ENCODE measurements at places on chromosomes 2 and 18.
A peak's percentile ranks its signal among the peaks of the same experiment; 100 is the strongest.

GRCh38 chr2:53422979-53423378, 344.6 kb upstream of the CHAC2 start:
- no peak for DNase-seq

DNA sequence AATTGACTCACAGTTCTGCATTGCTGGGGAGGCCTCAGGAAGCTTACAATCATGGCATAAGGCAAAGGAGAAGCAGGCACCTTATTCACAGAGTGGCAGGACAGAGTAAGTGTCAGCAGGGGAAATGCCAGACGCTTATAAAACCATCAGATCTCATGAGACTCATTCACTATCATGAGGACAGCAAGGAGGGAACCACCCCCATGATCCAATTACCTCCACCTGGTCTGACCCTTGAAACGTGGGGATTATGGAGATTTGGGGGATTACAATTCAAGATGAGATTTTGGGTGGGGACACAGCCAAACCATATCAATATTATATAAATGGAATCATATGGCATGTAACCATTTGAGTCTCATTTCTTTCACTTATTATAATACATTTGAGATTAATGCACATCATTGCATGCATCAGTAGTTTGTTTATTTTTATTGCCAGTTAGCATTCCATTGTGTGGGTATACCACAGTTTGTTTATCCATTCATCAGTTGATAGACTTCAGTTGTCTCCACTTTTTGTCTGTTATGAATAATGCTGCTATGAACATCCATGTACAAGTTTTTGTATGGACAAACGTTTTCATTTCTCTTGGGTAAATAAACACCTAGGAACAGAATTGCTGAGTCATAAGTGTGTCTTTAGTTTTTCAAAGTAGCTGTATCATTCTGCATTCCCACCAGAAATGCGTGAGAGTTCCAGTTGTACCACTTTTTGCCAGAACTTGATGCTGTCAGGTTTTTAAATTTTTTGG, 5.8 kb upstream of the SRBD1 start:
- no peak for DNase-seq

DNA sequence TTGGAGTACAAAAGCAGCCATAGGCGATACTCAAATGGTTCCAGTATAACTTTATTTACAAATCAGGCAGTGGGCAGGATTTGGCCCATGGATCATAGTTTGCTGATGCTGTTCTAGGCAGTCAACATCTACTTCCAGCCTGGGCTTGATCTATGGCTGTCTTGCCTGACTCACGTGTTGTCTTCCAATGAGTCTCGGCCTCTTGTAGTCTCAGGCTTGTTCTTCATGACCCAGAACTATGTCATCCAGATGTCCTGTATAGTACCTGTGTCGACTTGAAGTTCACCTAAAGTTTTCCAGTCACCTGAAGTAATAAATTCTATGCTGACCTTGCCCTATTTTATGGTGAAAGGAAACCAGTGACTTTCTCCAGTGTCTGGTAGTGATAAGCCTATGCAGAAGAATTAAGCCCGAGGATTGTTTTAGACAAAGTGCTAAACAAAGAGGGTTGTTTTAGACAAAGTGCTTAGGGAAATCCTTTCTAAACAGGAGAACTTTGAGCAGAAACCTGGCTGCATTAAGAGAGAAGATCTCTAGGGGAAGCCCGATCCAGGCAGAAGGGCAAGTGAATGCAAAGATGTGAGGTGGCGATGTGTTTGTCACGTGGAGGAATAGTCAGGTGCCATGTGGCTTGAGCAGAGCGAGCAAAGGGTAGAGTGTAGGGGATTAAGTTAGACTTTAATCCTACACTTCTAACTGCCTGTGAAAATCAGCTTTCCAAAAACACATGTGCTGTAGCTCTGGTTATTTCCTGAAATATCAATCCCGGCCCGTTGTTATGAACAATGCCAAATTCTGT, 8.5 kb upstream of the THNSL2 start:
- no peak for DNase-seq

DNA sequence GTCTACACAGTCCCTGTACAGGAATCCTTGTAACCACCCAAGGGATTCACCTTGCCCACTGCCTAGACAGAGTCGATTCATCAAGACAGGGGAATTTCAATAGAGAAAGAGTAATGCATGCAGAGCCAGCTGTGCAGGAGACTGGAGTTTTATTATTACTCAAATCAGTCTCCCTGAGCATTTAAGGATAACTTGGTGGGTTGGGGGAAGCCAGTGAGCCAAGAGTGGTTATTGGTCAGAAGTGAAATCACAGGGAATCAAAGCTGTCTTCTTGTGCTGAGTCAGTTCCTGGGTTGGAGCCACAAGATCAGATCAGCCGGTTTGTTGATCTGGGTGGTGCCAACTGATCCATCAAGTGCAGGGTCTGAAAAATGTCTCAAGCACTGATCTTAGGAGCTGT, 17.8 kb upstream of the FAM98A start:
- DNase-seq = no peak

DNA sequence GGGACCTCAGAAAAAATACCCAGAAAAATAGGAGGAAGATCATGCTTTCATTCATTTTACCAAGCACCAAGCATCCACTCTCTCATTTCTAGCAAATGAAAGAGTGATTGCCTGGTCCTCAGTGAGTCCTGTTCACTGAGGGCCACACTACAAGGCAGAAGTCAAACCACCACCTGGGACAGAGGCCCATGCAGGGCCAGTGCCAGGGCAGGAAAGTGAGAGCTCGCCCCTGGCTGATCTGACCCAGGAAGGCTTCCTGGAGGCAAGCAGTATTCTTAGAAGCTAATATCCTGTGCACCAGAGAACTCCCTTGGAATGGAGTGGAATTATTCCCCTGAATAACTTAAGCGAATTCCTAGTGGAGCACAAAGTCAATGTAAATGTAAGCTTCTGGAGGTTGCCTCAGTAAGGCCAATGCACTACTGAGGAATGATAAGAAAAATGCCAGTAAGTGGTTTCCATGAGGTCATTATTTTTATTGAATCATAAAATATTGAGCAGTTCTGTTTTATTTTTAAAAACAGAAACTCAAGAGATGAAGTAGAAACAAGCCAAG, 191.6 kb upstream of the ID2 start:
- no peak for DNase-seq

DNA sequence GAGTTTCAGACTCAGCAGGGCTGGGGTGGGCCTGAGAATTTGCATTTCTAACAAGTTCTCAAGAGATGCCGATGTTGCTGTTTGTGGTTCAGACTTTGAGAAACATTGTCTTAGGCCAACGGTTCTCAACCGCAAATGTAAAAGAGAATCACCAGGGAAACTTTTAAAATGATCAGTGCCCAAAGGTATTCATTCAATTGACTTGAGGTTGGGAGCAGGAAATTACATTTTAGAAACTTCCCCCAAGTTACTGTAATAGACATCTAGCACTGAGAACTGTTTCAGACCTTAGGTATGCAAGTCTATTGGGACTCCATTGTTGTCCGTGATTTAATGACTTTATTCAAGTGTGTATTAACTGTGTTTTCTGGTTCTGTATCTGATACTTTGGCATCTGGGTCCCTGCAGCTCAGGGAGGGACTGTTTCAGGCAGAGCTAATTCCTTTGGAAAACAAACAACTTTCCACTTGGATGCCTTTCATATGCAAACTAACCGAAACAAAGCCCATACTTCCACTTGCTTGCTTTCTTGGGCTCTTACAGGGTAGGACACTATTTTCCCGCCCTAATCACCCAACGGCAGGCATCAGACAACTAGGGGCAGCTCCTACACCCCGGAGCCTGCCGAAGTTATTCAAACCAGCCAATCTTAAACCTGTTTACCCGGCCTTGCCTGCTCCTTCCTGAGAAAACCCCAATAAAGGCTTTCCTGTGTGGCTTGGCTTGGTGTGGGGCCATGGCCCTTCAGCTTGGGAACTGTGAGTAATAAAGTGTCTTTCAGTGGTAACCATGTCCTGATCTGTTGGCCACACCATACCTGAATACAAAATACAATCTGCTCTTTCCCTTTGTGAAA, 97.6 kb downstream of the POLE4 start:
- DNase-seq = no peak

- no peak for DNase-seq
Measured at GRCh38 chr2:157292853-157293252, 32.8 kb downstream of the ERMN start.

GRCh38 chr18:36572135-36572856, 256.5 kb downstream of the TPGS2 start:
- DNase-seq = peak; percentile 13

DNA sequence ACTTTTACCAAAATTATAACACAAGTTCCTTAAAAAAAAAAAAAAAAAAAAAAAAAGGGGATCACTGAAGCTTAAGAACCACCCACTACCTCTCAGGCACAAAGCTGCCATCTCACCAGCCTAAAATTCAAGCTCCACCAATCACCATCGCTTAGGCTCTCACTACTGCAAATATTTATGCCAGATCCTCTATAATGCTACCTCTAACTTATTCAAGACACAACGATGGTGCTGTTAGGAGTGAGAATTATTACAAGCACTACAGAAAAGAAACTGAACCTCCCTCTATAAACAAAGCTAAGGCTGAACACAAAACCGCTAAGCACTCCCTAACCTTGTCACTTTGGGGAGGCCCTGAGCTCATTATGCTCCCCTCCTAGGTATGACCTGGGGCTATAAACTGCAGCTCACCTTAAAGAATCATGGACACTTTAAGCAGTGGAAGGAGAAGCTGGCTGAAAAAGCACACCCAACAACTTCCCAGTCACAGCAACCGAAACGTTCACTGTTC, 3.6 kb downstream of the FZD5 start:
- no peak for DNase-seq

DNA sequence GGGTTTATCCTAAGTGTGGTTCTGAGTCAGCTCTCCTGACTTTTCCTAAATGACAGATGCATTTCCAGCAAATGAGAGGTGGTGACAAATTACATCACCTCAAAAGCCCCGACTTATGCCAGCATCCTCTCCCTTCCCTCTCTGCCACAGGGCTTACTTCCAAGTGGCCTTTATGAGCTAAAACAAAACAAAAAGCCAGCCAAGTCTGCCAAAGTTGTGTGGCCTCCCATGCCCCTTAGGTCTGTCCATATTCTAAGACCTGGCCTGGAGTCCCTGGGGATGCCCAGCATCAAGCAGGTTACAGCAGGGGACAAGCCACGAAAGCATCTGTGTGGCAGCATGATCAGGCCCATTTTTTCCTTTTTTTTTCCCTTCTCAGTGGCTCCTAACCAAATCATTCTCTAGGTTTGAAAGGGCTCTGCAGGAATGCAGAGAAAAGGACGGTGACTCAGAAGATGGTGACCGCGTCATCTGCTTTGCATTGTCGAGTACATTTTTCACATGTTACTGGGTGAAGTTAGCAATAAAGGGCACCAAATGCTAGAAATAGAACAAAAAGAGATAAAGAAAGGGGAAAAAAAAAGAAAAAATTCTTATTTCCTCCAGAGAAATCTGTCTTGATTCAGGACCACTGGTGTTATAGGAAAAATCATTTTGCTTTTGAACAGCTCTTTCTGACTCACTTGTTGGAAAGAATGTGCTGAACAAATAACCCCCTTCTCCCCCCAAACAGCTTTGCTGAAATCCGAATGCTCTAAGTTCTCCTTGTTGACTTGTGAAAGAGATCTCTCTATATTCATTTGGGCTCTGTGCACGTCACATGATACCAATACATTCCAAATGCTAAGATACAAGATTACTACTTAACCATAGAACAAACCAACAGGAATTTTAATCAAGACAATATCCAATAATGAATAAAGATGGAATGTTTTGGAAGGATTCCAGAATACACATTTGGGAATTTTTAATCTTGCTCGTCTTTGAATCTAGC, 178.7 kb downstream of the EN1 start:
- no peak for DNase-seq

DNA sequence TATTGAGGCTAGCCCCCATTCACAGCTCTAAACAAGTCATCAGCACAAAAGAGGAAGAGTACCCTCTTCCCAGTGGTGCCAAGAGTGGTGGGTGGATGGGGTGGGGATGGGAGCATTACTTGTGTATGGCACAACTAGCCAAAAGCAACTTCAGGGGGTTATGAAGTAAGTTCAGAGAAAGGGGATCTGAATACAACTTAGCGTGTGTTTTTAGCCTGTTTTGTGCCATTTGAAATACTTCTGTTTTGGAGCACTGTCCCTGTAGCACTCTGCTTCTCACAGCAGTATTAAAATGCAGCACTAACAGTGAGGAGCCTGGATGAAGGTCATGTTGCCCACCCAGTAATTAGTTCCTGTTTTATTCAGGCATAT, 113.5 kb downstream of the CRIM1 start:
- no peak for DNase-seq

DNA sequence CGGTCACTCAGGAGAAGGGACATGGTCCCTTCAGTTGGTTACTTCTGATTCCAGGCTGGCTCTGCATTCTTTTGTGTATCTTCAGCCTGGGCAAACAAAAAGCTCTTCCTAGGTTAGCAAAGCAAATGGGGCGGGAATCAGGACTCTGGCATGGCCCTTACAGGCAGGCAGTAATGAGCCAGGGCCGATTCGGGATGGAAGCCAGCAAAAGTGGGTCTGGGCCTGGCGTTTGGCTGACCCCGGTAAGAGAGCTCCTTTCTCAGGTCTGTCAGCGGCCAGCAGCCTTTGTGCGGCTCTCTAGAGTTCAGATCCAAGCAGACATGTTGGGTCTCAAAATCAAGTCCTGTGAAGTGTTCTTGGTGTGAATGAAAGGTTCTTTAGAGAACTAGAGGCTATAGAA, 81.5 kb upstream of the EML6 start:
- DNase-seq = no peak

DNA sequence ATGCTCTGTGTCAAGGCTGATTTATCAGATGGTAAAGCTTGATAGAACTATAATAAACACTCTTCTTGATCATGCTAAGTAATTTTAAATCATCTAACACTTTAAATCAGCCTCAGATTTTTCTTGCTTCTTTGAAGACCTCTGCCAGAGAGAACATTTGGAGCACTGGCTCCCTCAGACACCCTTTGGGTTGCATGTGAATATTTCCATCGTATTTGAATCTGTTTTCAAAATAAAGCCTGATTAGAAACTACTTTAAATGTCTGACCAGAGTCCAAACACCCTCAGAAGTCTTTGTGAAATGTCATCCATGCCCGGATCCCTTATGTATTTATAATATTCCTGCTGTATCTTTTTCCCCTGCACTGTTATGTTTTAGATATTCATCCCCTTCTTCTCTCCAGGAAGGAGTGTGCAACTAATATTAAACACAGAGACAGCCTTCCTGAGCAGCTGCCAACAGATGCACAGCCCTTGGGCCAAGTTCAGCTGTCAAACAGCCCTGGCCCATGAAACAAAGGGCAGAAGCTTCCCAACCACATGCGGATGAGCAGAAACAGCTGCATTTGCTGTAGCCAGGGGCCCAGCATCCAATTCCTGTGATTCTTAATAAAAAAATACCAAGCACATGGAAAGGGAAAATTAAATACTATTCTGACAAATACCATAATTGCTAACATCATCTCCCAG, 46.5 kb downstream of the DPP10 start:
- DNase-seq = no peak

GRCh38 chr18:8519102-8519501, 90.1 kb upstream of the RAB12 start:
- no peak for DNase-seq

- no peak for DNase-seq
Measured at GRCh38 chr2:36441816-36442215, 86.2 kb downstream of the CRIM1 start.
